ENCODE measurements at places on chromosomes 5 and 9.

- no peaks in the 10 kb centered on the region for H3K27me3 ChIP-seq
- H3K4me3 ChIP-seq, result no peak overlapping the region
- DNase-seq, result no peak
- no peaks in the 10 kb centered on the region for H3K36me3 ChIP-seq
- H3K27ac ChIP-seq, result no peak overlapping the region
Measured at GRCh38 chr9:86971742-86972141, 24.4 kb upstream of the GAS1 start.

DNA sequence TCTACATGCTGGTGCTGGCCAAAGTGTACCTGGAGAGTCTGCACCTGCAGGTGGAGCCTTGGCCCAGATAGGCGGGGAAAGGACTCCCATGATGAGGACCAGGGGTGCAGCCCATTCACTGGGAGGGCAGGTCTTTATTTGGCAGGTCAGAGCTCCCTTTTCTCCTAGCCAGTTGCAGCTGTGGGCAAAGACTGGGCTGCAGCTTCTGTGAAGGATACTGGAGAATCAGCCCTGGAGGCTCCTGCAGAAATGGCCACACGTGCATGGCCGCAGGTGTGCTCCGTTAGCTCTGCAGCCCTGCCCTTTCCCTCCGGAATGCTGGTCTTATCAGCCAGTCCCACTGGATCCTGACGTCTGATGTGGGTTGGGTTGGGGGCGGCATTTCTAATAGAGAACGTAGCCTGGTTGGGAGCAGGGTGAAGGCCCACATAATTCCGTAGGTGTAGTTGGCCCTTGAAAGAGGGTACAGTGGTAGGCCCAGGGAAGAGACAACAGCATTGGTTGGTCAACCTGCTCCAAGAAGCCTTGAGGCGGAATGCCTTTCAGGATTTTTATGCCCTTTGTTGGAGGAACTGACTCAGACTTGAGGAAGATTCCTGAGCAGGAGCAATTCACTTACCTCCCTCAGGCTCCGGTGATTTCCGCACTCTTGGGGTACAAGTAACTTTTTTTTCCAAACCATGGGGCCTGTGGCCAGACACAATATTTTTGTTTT, 22.0 kb upstream of the TIFAB start:
- no peak overlapping the region for H3K27ac ChIP-seq
- H3K4me3 ChIP-seq, result no peak overlapping the region
- H3K36me3 ChIP-seq, result no peaks in the 10 kb centered on the region
- peaks cover 5% of the 10 kb centered on the region for H3K27me3 ChIP-seq
- DNase-seq, result no peak

- H3K27me3 ChIP-seq, result no peaks in the 10 kb centered on the region
- peak overlapping the region; percentile 42 for H3K27ac ChIP-seq
Measured at GRCh38 chr5:54469622-54470021, 14.1 kb downstream of the HSPB3 start.

GRCh38 chr9:133305731-133306130, 30.3 kb downstream of the SURF6 start:
- no peak overlapping the region for H3K27ac ChIP-seq
- no peaks in the 10 kb centered on the region for H3K4me1 ChIP-seq

- H3K27ac ChIP-seq, result no peak overlapping the region
- no peak overlapping the region for H3K4me3 ChIP-seq
- H3K4me1 ChIP-seq, result no peaks in the 10 kb centered on the region
- no peak for DNase-seq
- peaks cover 22% of the 10 kb centered on the region for H3K36me3 ChIP-seq
Measured at GRCh38 chr9:96493757-96494156, 43.8 kb downstream of the HABP4 start.

DNA sequence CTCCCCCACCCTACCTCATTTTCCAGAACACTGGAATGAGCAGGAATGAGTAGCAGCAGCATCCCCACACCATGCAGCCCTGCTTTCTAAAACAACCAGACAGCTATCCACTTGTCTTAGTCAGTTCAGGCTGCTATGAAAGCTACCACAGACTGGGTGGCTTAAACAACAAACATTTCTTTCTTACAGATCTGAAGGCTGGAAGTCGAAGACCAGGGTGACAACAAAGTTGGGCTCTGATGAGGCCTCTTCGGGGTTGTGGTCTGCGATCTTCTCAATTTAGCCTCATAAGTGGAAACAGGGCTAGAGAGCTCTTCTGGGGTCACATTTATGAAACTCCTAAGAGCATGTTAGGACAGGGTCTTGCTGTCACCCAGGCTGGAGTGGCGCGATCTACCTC, 38.9 kb downstream of the LPAR1 start:
- peaks cover 68% of the 10 kb centered on the region for H3K4me1 ChIP-seq
- H3K27ac ChIP-seq, result peak overlapping the region; percentile 1
- no peak overlapping the region for H3K4me3 ChIP-seq
- no peak for DNase-seq

GRCh38 chr5:154977409-154977808, 36.1 kb upstream of the KIF4B start:
- no peaks in the 10 kb centered on the region for H3K4me1 ChIP-seq
- H3K27me3 ChIP-seq, result no peaks in the 10 kb centered on the region
- H3K27ac ChIP-seq, result no peak overlapping the region
- no peak overlapping the region for H3K4me3 ChIP-seq
- DNase-seq, result no peak
- H3K36me3 ChIP-seq, result no peaks in the 10 kb centered on the region

DNA sequence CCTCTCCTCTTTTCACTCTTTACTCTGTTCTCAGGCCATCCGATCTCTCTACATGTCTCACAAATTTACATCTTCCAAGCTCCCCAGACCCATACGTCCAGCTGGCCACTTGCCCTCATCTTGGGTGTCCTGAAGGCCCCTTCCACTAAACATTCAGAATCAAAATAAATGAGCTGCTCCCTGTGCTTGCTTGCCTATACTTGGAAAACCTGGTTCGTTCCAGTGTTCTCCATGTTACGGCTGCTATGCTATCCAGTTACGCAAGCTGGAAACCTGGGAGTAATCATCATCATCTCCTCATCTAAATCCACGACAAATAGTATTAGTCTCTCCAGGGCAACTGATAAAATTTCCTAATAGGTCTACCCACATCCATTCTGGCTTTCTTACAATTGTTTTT, 165.0 kb upstream of the FBXL17 start:
- no peak for DNase-seq
- no peaks in the 10 kb centered on the region for H3K27me3 ChIP-seq

GRCh38 chr9:97518166-97518908, 16.9 kb downstream of the TMOD1 start:
- H3K27me3 ChIP-seq, result no peaks in the 10 kb centered on the region
- H3K36me3 ChIP-seq, result no peaks in the 10 kb centered on the region
- peaks cover 58% of the 10 kb centered on the region for H3K4me1 ChIP-seq

- no peaks in the 10 kb centered on the region for H3K36me3 ChIP-seq
- no peak overlapping the region for H3K27ac ChIP-seq
- H3K4me3 ChIP-seq, result no peak overlapping the region
- peaks cover 10% of the 10 kb centered on the region for H3K4me1 ChIP-seq
- DNase-seq, result no peak
Measured at GRCh38 chr9:2676466-2676865, 40.8 kb upstream of the KCNV2 start.

DNA sequence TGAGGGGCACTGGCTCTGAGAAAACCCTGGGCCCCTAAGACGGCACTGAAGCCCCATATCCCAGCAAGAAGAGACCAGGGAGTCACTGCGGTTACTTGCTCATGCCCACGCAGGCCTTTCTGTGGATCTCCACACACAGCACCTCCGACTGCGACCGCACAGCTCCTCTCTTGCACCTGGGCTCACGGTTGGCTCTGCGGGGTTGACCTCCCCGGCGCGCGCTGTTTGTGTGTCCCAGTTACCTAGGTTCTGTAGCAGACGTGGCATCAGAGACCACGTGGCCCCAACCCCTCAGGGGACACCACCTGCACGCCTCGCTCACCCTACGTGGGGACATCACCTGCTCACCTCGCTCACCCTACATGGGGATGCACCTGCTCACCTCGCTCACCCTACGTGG, 12.7 kb downstream of the LPCAT1 start:
- H3K27ac ChIP-seq, result no peak overlapping the region
- no peak overlapping the region for H3K4me3 ChIP-seq
- no peaks in the 10 kb centered on the region for H3K36me3 ChIP-seq
- peak; percentile 94 for DNase-seq
- H3K4me1 ChIP-seq, result peaks cover 24% of the 10 kb centered on the region

GRCh38 chr5:159096243-159096923, 3.3 kb downstream of the EBF1 start:
- no peaks in the 10 kb centered on the region for H3K27me3 ChIP-seq
- peak overlapping the region; percentile 86 for H3K27ac ChIP-seq
- peak overlapping the region; percentile 62 for H3K4me3 ChIP-seq
- H3K4me1 ChIP-seq, result peaks cover 5% of the 10 kb centered on the region
- H3K36me3 ChIP-seq, result no peaks in the 10 kb centered on the region

- no peak for DNase-seq
- H3K4me1 ChIP-seq, result no peaks in the 10 kb centered on the region
- H3K4me3 ChIP-seq, result no peak overlapping the region
- H3K27me3 ChIP-seq, result no peaks in the 10 kb centered on the region
- no peak overlapping the region for H3K27ac ChIP-seq
- H3K36me3 ChIP-seq, result no peaks in the 10 kb centered on the region
Measured at GRCh38 chr9:98698856-98699255, 9.9 kb downstream of the GABBR2 start.

GRCh38 chr9:2132484-2133082, 117.4 kb downstream of the SMARCA2 start:
- H3K4me3 ChIP-seq, result no peak overlapping the region
- peaks cover 6% of the 10 kb centered on the region for H3K36me3 ChIP-seq
- no peak for DNase-seq
- H3K27ac ChIP-seq, result no peak overlapping the region
- H3K27me3 ChIP-seq, result no peaks in the 10 kb centered on the region
- H3K4me1 ChIP-seq, result peaks cover 17% of the 10 kb centered on the region

DNA sequence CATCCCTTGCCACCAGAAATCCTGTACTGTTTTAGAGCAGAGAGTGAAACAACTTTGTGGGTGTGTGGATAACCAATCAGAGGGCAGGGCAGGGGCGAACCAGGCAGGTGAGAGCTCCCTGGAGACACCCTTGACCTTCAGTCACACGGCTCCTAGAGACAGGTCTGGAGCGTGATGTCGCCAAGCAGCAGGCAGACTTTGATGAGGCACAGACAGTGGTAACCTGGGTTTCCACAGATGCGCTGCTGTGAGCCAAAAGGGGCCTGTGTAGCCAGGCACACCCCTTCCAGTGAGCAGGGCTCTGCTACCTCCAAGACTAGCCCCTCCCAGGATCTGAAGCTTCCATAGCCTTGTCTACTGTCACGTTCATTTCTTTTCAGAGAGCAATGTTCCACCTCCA, 317.8 kb upstream of the ADCY2 start:
- H3K36me3 ChIP-seq, result no peaks in the 10 kb centered on the region
- H3K4me3 ChIP-seq, result no peak overlapping the region
- no peak overlapping the region for H3K27ac ChIP-seq
- H3K27me3 ChIP-seq, result no peaks in the 10 kb centered on the region
- no peaks in the 10 kb centered on the region for H3K4me1 ChIP-seq

GRCh38 chr9:133728856-133729616, 9.1 kb downstream of the SARDH start:
- H3K27me3 ChIP-seq, result no peaks in the 10 kb centered on the region
- H3K4me1 ChIP-seq, result no peaks in the 10 kb centered on the region
- peak; percentile 87 for DNase-seq
- H3K27ac ChIP-seq, result no peak overlapping the region

GRCh38 chr5:67409126-67409777, 212.7 kb upstream of the CD180 start:
- no peaks in the 10 kb centered on the region for H3K36me3 ChIP-seq
- no peak overlapping the region for H3K27ac ChIP-seq
- H3K27me3 ChIP-seq, result no peaks in the 10 kb centered on the region
- no peaks in the 10 kb centered on the region for H3K4me1 ChIP-seq

DNA sequence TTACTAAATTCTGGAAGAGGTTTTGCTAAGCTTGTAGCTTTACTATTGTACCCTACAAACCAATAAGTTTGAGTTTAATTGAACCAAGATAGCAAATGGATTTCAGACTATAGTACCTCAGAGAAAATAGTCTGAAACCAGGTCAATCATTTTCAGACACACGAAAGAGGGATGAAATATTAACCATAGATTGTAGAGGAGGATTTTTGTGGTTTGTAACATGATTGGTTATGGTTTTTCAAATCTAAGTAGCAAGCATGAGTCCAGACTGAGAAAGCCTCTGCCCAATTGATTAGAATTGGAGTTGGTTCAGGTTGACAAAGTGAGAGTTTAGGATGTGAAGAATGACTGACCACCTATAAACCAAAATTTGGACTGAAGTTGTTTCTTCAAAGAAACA, 562.7 kb upstream of the DMAC1 start:
- H3K4me1 ChIP-seq, result no peaks in the 10 kb centered on the region
- H3K27ac ChIP-seq, result no peak overlapping the region
- no peak overlapping the region for H3K4me3 ChIP-seq
- no peaks in the 10 kb centered on the region for H3K36me3 ChIP-seq
- DNase-seq, result no peak

DNA sequence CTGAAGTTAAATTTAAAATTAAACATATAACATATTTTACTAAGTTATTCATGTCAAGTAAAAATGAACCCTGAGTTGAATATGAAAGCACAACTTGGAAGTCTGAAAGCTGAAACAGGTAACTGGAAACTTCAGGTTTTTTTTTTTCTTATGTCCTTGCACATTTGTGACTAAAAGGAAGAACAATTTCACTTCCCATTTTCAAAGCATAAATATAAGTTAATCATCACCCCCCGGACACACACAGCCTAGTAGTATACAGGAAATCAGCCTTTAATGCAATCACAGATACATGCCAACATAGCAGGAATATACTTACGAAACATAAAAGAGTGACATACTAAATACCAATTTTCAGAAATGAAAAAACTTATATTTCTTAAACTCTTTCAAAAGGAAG, 225.9 kb downstream of the RFX3 start:
- no peak for DNase-seq
- H3K4me3 ChIP-seq, result no peak overlapping the region
- no peaks in the 10 kb centered on the region for H3K27me3 ChIP-seq
- no peaks in the 10 kb centered on the region for H3K4me1 ChIP-seq
- H3K27ac ChIP-seq, result no peak overlapping the region

DNA sequence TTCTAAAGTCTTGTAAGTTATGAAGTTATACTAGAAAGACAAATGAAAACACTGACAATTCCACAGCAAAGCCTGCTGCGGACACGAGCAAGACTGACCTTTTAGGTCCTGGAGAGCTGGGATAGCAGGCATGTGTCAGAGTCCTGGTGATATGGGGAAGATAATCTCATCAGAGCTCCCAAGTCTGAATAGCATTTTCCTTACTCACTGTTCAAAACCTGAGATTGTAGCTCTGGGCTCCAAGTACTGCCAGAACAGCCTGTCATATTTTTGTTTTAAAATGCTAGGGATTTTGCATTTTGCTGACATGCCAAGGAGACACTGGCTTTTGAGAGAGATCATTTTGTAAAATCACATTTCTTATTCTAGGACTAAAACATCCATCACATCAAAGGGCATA, 90.1 kb downstream of the DRD1 start:
- H3K4me3 ChIP-seq, result no peak overlapping the region
- DNase-seq, result no peak
- no peaks in the 10 kb centered on the region for H3K36me3 ChIP-seq
- no peaks in the 10 kb centered on the region for H3K4me1 ChIP-seq

GRCh38 chr5:33043343-33043997, 332.3 kb downstream of the NPR3 start:
- no peak overlapping the region for H3K4me3 ChIP-seq
- no peaks in the 10 kb centered on the region for H3K27me3 ChIP-seq
- no peak for DNase-seq
- no peaks in the 10 kb centered on the region for H3K36me3 ChIP-seq
- no peaks in the 10 kb centered on the region for H3K4me1 ChIP-seq

GRCh38 chr5:103145196-103145595, 25.1 kb downstream of the PPIP5K2 start:
- no peak overlapping the region for H3K4me3 ChIP-seq
- no peak overlapping the region for H3K27ac ChIP-seq
- DNase-seq, result no peak

GRCh38 chr5:35745660-35746059, 111.0 kb upstream of the IL7R start:
- H3K4me1 ChIP-seq, result no peaks in the 10 kb centered on the region
- H3K36me3 ChIP-seq, result no peaks in the 10 kb centered on the region
- H3K27me3 ChIP-seq, result no peaks in the 10 kb centered on the region
- no peak for DNase-seq
- no peak overlapping the region for H3K27ac ChIP-seq
